ENCODE measurements at places on chromosomes 13 and 19. TPM values are rescaled to one million over a fixed set of nuclear protein-coding genes. Genes with fewer than 3 reads are reported as not detected.
A peak's percentile ranks its signal among the peaks of the same experiment; 100 is the strongest.

The ARRDC2 gene
- total RNA-seq = 20.1 TPM

DNA sequence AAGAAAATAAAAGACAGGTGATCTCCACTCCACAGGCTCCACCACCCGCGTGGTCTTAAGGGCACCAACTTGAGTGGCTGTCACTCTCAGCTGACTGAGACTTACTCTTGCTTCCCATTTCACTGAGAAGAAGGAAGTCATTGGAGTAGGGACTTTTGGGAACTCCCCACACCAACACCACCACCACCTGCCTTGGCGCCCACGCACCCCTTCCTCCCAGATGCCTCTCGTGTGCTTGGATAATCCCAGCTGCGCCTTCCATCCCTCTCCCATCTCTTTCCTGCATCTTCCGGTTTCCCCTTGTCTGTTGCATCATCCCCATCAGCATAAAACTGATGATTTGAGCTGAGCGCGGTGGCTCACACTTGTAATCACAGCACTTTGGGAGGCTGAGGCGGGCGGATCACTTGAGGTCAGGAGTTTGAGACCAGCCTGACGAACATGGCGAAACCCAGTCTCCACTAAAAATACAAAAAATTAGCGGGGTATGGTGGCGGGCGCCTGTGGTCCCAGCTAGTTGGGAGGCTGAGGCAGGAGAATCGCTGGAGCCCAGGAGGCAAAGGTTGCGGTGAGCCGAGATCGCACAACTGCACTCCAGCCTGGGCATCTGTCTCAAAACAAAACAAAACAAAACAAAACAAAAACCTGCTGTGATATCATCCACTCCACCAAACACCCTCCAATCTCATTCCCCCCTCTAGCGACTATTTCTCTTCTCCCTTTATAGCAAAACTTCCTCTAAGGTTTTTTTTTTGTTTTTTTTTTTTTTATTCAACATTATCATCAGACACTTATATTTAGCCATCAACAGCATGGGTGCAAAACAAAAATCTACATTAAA lies 25.5 kb downstream of the AP2S1 start:
- no peak for DNase-seq

The CEACAM3 gene
- total RNA-seq = not detected

DNA sequence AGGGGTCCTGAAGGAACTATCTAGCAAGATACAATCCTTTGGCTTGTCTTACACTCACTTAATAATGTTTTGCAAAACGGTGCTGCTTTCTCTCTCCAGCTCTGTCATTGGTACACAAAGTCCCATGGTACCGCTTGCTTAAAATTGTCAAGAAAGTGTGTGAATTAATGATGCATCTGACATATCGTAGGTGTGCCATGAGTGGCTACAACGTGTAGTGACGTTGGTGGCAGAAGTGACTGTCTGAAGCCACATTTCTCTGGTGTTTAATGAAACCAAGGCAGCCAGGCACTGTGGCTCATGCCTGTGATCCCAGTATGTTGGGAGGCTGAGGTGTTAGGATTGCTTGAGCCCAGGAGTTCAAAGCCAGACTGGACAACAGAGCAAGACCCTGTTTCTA lies 2.6 kb downstream of the HSH2D start:
- DNase-seq = no peak

- DNase-seq = no peak
Observed at GRCh38 chr13:58855283-58855682, 1223.7 kb downstream of the PCDH17 start.

DNA sequence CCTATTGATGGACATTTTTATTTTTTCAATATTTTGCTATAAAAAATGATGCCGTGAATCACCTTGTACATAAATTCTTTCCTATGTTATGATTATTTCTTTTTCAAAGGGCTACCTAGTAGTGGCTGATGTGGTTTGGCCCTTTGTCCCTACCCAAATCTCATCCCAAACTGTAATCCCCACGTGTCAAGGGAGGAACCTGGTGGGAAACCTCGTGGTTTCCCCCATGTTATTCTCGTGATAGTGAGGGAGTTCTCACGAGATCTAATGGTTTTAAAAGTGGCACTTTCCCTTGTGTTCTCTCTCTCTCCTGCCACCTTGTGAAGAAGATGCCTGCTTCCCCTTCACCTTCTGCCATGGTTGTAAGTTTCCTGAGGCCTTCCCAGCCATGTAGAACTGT lies 94.9 kb downstream of the TM9SF2 start:
- DNase-seq = no peak

The PCDH17 gene
- not detected for total RNA-seq

GRCh38 chr13:101536079-101536478 lies 83.6 kb downstream of the ITGBL1 start:
- no peak for DNase-seq

DNA sequence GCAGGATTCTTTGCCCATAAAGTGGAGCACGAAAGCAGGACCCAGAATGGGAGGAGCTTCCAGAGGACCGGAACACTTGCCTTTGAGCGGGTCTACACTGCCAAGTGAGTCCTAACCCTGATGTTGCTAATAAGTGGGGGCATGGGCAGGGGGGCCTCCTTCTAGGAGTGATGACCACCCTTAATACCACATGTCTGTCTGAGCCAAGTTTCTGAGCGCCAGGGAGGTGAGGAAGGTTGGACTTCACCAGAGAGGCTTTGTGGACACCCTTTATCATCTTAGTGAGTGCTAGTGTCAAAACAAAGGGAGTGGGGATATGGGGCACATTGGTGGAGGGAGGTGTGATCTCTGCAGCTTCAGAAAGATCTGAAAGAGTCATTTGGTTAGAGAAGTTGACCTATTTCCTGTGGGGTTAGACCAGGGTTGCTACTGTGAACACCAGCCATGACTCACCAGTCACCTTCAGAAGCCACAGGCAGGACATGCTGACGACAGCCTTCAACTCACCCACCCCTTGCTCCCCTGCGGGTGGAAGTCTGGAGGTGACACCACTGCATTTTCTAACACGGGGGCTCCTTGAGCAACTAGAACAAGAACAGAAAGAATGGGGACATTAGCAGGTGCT lies 8.8 kb downstream of the ALOX5AP start:
- peak; percentile 86 for DNase-seq

The SPRYD7 gene
- total RNA-seq = 7.6 TPM

GRCh38 chr13:51768378-51768921 lies 35.5 kb downstream of the DHRS12 start:
- DNase-seq = no peak

DNA sequence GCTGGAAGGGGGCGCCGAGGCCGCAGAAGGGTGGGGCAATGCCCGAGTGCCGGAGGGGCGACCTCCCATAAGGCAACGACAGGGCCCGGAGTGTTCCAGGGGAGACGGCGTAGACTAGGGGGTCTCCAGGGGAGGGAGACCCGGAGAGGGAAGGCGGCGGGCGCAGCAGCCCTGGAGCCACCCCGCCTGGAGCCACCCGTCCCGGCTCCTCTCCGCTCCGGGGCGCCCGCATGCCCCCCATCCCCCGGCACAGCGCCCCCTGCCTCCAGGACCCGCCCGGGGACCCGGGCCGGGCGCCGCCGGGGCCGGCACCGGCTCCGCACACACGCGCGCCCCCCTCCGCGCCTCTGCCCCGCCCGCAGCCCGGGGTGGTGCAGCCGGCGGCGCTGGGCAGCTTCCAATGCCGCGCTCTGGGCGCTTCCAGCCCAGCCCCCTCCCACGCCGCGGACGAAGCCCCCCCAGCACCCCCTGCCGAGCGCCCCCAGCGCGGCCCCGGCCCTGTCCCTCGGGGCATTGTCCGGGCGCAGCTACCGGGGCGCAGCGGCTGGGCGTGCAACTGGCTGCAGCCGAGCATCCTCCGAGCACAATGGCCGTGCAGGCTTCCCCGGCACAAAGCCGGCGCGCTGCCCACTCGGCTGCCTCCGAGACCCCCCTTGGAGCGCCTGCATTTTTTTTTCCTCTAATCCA lies 519 bp downstream of the PTPRS start:
- peak; percentile 30 for DNase-seq

DNA sequence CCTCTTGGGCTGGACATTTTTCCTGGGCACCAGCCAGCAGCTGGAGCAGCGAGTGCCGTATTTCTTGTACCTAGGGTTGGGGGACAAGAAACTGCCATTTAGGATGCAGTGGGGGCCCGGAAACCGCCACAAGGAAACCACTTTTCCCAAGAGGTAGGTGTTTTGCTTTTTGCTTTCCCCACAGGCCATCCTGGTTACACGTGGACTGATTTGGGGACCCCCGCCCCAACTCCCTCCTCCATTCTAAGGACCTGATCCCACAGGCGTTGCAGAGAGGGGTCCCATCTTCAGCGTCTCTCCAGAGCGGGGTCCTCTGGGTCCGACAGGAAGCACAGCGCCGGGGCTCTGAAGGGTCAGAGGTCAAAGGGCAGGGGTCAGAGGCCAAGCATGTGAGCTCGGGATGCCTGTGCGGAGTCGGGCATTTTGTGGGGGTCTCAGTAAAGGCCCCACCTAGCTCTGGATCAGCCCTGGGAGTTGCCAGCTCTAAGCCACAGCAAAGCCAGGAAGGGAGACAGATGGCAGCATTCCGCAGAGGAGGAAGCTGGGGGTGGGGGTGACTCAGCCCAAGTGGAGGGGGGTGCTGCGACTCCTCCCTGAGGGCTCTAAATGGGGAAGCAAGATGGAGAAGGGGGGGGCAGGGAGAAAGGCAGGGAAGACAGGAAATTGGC lies 4.3 kb downstream of the ZGLP1 start:
- DNase-seq = no peak

GRCh38 chr13:47707414-47707813 lies 293.7 kb downstream of the SUCLA2 start:
- DNase-seq = no peak

GRCh38 chr19:29812080-29812880 lies 489 bp downstream of the CCNE1 start:
- DNase-seq = peak; percentile 21

The ZNF681 gene
- total RNA-seq = 5.0 TPM

DNA sequence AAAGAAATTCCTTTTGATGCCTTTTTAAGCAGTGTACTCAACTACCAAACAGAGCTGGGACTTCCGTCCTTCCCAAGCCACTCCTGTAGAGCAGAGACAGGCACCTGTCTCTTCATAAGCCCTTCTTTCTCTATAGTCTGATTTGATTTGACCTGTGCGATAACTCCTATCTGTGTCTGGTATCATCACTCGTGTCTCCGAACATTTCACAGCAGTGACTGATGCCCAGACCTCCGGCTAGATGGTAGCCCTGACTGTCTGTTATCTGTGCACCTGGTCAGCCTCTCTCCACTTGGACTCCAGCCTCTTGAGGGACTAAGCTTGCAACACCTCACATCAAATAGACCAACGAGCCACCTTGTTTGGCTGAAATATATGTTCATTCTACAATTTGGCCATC lies 316.2 kb upstream of the ZNF507 start:
- no peak for DNase-seq

GRCh38 chr13:99012539-99012938 lies 34.7 kb upstream of the DOCK9 start:
- DNase-seq = no peak

- no peak for DNase-seq
Observed at GRCh38 chr13:108120302-108120701, 95.0 kb downstream of the LIG4 start.

DNA sequence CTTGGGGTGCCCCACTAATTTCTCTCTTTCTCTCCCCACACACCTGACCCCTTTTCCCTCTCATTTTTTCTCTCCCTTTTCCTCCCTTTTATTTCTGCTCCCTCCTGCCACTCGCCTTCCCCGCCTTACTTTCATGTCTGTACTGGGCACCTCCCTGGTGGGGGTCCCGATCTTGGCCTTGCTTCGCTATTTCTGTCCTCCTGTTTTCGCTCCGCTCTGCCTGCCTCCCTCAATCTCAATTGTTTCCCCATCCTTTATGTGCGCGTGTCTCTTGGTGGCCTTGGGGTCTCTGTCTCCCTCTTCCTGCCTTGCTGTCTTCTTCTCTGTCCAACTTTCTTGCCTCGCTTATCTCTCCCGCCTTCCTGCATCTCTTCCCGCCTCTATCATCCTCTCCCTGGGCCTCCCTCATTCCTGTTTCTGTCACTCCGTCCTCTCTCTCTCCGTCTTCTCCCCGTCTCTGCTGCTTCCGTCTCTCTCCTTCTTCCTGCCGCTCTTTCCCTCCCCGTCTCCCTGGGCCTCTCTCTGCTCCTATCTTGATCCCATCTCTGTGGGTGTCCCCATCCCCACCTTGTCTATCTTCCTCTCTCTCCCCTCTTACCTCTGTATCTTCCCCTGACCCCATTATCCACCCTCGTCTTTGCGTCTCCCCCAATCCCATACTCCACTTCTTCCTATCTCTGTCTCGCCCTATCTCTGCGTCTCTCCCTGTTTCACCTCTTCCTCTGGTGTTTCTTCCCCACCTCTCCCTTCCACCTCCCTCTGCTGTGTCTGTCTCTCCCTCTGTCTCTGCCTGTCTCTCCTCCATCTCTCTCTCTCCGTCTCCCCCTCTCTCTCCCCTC lies 4.0 kb downstream of the GRIN2D start:
- no peak for DNase-seq

The GPC6 gene
- total RNA-seq = not detected

The CFAP97D2 gene
- total RNA-seq = not detected

The ZNF536 gene
- not detected for total RNA-seq

GRCh38 chr19:29768166-29768565 lies 43.6 kb upstream of the CCNE1 start:
- no peak for DNase-seq

DNA sequence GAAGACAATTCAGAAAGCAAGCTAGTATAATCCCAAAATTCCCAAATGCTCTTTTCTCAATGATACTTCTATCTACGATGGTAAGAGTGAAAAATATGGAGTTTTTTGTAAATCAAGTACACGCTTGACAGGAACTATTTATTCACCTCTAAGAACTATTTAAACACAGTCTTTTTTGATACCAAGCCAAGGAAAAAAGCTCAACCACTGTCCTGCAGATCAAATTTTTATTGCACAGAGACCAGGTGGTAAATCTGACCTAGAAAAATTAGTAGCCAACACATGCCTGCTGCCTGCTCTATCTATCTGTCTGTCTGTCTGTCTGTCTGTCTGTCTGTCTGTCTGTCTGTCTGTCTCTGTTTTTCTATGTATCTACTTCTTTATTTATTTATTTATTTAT lies 292.2 kb downstream of the MZT1 start:
- no peak for DNase-seq

GRCh38 chr19:29293292-29293691 lies 80.3 kb upstream of the UQCRFS1 start:
- DNase-seq = no peak

The BRME1 gene
- total RNA-seq = 7.3 TPM

DNA sequence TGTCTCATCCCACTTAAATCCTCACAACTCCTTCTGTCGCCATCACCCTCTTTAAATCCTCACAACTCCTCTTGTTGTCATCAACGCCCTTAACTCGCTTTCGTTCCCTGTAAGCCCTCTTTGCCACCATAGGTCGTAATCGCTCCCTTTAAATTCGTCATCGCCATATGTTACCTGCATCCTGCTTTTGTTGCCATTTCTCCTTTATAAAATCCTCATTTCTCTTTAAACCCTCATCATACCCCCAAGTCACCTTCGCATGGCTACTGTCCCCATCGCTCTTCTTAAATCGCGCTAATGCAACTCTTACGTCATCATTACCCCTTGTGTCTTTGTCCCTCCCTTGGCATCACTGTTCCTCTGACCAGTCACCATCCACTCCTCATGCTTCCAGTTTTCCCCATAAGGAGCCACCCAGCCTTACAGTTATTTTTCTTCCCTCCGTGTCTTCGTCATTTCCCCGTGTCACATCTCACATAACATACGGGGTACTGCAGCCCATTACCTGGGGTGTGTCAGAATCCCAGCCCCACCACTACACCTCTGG lies 539 bp downstream of the PLD3 start:
- DNase-seq = no peak

- no peak for DNase-seq
Observed at GRCh38 chr19:33819506-33819879, 22.8 kb downstream of the KCTD15 start.
